NB4 (cell line): ENCODE measurements at places on chromosomes 5 and 9.
A peak's percentile ranks its signal among the peaks of the same experiment; 100 is the strongest.

DNA sequence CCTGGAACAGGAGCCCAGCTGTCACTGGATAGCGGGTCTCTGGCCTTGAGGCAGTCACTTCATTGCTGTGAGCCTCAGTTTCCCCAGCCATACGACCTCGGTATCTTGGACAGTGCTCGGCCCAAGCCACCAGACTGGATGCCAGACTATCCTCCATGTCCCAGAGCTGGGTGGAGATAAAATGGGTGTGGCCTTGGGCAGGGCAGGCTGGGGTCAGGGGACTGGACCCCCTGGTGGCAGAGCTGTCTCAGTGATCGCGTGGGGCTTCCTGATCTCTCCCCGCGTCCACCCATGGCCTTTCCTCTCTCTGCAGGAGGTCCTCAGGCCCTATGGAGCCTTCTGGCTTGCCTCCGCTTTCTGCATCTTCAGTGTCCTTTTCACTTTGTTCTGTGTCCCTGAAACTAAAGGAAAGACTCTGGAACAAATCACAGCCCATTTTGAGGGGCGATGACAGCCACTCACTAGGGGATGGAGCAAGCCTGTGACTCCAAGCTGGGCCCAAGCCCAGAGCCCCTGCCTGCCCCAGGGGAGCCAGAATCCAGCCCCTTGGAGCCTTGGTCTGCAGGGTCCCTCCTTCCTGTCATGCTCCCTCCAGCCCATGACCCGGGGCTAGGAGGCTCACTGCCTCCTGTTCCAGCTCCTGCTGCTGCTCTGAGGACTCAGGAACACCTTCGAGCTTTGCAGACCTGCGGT is 10.0 kb downstream of the SLC2A8 start:
- no peak for DNase-seq

DNA sequence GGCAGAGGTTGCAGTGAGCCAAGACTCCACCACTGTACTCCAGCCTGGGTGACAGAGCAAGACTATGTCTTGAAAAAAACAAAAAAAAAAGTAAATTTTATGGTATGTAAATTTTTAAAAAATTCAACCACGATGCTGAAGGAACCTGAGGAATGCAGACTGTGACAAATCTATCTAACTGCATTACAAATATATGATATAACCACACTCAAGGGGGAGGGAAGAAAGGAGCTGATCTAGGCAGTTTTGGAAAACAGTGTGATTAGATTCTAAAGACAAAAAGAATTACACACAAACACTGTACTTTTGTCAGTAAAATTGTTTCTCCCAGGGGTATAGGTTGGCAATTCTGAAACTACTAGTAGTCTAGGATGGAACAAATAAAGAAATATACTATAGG is 17.0 kb downstream of the LARS1 start:
- no peak for DNase-seq

DNA sequence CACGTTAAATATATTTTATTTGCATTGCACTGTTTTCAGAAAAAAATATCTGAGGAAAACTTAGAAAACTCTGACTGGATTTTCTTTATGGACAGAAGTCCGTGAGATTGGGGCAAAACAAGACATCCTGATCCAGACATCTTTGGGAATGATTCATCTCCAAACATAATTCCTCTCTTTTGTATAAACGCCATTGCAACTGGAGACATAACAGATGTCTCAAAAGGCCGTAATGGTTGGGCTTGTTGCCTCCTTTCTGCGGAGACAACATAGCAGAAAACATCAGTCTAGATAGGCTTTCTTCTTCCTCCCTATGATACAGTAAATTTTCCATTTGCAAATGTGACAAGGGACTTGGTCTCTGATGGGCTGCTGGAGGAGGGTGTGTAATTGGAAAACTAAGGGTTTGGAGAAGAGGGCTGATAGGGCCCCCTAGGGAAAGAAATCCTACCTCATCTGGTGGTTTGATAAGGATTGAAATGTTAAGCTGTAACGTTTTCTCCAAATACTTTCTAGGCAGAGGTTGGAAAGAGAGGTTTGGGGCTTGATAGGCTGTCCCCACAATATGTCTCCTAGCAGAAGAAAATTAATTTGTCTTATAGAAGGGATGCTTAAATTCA is 631.5 kb upstream of the ST8SIA4 start:
- DNase-seq = no peak

- DNase-seq = no peak
These were observed 7.9 kb upstream of the JADE2 start for GRCh38 chr5:134517553-134517952.

- DNase-seq = no peak
These were observed 31.6 kb downstream of the ATP6V0E1 start for GRCh38 chr5:173015192-173015591.

GRCh38 chr5:151448038-151448985 is 909 bp downstream of the SLC36A1 start:
- DNase-seq = peak; percentile 36

- no peak for DNase-seq
These were observed 96.1 kb upstream of the IRX2 start for GRCh38 chr5:2847608-2848007.

DNA sequence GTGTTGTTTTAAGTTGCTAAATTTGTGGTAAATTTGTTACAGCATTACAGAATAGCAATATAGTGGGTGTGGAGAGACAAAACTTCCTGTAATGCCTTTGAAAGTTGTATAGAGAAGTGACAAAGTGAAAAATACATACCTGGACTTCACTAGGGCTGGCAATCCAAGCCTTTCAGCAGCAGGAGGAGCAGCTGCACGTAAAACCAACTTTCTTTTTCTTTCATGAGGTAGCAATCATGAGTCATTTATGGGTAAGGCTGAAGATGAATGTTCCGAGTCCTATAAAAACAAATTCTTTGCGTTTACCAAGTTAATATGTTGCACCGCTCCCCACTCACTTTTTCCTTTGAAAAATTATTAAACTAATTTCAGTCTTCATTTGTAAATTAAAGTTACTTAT is 1138.2 kb downstream of the TAF11L14 start:
- DNase-seq = peak; percentile 14

- DNase-seq = no peak
These were observed 97.3 kb downstream of the PLCXD3 start for GRCh38 chr5:41413074-41413473.

DNA sequence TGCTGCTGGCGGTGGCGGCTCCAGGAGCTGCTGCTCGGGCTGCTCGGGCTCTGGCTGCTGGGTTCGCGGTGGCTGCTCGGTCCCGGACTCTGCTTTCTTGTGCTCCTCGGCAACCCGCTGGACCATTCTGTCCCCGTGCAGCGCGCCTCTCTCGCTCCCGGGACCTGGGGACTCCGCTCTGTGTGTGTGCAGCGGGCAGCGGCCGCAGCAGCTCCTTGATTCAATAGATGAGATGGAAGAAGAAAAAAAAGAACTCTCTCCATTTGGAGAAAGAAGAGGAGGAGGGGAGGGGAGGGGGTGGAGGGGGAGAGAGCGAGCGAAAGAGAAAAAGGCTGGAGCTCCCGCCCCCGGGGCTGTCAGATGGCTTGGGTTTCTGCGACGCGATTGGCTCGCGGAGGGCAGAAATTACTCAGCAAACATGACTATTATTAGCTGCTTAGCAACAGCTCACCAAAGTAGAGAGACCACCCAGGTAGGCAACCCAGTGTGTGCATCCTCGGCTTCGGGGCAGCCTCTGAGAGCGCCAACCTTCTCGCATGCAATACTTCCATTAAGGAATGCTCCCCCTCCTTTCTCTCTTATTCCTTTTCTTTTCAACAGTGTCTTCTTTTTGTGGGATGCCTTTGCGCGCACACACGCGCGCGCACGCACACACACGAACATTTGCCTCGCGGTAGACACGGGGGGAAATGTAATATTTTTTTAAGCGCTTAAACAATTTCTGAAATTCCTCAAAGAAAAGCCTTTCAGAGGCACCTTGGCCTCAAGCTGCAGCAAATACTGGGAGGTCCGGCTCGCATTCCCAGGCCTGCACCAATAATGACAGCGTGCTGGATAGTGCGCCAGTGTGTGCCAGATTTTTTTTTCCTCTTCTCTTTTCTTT is 7.6 kb downstream of the PTCH1 start:
- DNase-seq = peak; percentile 78

DNA sequence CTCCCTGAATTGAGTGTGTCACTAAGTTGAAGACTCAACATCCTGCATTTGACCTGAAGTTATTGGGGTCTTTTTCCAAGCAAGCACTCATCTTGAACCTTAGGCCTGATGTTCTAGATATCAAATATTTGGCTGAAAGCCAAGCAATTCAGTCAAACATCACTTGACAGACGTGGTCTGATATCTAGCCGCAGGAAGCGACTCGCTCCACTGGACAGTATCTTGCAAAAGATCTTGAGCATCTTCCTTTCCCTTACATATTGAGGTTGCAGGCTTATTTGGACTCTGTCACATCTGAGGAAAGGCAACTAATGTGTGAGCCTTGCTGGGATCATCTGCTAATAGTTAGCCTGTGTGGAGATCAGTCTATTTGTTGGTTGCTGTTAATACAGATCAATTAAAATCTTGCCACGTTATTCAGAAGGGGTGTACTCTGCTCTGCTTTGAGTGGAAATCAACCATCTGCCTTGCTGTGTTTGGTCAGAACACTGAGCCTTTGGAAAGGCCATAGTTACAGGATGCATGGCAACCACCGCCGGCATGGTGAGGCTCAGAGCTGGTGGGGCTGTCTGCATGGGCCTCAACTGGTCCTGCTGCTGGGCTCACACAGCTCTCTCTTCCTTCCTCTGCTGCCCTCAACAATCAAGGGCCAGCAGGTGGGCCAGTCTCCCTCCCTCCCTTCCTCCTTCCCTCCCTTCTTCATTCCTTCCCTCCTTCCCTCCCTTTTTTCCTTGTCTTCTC is 166.9 kb upstream of the KLF9 start:
- no peak for DNase-seq

DNA sequence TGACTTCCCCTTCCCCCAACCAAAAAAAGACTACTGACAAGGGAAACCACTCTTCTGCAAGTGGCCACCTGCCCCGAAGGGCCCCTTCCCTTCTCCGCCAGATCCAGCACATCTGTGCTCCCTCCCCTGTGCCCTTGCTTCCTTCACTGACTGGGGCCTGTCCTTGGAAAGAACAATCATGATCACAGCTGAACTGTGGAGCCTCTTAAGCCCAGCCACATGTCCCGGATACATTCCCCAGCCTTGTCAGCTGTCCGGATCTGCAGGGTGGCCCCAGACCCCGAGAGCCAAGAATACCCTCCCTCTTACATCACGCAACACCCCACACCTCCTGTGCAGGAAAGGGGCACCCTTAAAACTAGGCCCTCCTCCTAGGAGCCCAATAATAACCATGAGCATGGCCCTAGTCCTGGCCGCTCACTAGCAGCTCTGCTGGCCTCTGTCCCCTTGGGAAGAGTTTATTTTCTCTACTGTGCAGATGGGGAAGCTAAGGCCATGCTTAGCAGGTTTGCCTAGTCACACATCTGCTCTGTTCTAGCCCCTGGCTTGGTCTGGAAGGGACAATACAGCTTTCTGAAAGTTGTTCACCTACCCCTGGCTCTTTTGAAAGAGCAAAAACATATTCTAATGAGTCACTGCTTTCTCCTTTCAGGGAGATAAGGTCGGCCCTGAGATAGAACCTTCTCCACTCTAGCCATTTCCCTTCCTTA is 3.8 kb downstream of the SPRY4 start:
- DNase-seq = peak; percentile 86

DNA sequence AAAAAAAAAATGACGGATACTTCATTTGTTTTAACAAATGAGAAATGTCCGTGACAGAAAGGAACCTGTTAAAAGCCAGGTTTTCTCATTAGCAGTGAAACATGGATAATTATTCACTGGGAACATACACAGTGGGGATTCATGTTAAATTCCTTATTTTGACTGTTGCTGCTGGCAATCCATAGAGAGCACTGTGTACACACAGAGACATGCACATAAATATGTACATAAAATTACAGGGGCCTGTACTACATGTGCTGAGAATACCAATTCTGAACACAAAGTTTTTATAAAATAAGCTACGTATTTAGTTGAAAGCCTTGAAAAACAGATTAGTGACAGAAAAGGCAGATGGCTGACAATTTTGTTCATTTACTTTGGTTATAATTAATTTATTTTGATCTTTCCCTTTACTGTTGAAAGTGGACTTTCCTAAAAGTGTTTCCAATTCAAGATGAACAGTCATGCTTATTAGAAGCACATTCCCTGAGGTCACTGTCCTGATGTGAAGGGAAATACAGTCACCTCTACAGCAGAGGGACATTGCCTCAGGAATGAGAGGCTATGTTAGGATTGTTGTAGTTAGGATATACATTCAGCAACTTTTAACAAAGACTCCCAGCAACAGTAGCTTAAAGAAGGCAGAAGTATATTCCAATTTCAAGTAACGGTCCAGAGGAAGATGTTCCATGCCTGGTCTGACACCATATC is 166.7 kb downstream of the SAXO1 start:
- no peak for DNase-seq

- peak; percentile 50 for DNase-seq
These were observed 13.6 kb upstream of the TMOD1 start for GRCh38 chr9:97487861-97488260.

DNA sequence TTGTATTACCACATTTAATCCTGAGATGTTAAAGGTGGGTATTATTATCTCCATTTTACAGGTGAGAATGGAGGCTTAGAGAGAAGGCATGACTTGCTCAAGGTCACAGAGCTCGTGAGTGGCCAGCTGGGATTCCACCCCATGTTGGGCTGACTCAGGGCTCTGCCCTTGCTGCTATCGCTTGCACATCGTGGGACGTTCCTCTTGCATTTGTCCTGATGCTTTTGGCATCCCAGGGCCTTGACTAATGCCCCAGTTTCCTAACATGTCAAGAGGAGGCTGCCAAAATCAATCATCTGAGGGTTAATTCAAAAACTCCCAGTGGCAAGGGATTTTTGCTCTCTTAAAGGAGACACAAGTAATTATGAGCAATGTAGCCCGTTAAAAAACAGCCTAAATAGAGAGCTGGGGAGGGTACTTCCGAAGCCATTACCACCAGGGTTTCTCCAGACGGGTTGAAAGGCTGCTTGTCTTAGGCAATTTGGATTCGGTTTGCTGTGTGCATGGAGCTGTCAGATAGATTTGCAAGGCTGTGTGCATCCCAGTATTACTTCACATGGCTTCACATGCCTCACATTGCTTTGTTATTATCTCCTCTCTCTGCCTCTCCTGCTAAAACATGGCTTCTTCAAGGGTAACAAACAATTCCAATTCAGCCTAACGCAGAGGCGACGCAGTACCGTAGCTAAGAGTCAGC is 347.4 kb downstream of the DRD1 start:
- no peak for DNase-seq

DNA sequence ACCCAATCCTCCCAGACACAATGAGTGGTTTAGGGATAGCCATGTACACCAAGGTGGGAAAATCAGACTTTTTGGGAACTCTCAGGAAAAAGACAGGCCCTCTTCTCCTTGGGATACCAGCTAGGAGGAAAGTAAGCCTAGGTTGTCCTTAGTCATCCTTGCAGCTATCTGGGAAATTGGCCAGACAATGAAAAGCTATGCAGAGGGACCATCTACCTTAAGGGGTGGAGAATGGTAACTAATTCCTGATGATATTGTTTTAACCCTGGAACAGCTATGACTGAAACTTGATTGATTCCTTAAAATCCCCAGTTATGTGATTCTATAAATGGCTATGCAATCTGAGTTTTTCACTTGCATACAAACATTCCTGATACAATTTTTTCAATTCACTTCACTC is 88.9 kb upstream of the BNC2 start:
- DNase-seq = no peak
